ENCODE measurements at places on chromosomes 6 and 20.

DNA sequence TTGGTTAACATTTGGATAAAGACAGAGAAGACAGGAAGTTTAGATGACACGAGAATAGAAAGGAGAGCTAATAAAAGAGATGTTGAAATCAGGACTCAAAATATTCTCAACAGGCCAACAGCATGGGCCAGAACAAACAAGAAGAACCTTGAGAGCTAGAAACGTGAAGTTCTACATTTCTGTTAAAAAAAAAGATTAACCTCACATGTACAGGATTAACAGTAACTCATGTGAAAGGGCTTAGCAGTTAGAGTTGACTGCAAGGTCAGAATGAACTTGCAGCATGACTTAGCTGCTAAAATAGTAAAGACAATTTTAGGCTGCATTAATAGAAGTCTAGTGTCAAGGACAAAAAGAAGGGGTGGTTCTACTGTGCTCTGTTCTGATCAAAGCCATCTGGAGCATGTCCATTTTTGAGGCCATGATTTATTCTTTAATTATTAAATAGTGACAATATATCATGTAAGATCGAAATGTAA lies 331.1 kb upstream of the HSF2 start:
- no peak for DNase-seq

DNA sequence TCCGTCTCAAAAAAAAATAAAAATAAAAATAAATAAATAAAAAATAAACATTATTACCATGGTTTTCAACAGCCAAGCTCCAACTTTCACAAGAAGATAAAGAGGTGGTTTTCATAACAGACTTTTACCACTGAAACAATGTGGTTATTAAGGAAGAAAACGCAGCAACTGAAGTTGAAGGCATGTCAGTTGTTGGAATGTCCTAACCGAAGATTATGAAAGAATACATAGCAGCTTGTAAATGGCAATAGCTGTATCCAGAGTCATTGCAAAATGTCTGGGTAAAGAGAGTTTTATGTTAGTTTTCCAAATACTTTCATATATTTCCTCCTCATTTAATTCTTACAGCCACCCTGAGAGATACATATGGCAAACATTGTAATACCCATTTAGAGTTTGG lies 161.6 kb upstream of the MARCKS start:
- no peak for DNase-seq

DNA sequence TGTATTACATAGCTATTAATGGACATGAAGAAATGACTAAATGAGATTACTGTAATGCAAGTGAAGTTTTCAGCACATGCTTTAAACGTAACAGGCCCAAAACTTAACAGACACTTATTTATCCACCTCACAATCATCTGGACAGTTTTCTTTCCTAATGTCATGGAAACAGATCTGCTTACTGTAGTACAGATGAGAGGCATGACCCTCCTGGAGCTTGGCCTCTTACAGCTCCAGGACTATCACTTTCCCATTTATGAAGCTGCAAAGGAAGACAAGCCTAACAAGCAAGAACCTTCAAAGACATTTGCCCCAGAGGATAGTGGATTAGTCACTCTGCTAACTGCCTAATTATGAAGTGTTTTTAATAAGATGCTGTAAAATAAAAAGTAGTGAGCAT lies 419.3 kb downstream of the PHF3 start:
- DNase-seq: no peak

DNA sequence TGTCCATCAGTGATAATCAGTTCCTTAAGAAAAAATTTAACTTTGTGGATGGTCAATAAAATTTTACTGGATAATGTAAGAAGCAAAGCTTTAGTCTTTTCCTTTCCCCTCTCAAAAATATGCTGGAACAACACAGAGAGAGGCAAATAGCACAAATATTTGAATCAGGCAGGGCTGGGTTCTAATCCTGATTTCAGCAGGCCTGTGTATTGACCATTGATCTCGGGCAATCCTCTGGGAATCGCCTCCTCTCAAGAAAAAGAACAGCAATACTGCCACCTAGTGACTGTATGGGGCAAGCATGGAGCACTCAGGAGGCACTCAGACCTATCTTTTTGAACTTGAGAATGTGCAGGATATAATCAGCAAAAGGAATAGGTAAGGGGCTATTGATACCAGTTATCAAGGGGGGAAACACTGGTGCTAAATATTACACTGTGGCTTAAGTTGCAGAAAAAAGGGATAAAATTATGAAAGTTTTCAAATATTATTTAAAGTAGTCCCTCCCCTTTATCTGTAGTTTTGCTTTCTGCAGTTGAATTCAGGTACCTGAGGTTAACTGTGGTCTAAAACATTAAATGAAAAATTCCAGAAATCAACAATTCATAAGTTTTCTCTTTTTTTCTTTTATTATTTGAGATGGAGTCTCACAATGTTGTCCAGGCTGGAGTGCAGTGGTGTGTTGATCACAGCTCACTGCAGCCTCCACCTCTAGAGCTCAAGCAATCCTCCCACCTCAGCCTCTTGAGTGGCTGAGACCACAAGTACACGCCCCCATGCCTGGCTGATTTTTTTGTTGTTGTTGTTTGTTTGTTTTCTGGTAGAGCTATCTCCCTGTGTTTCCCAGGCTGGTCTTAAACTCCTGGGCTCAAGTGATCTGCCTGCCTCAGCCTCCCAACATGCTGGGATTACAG lies 91.8 kb upstream of the NHSL1 start:
- no peak for DNase-seq

DNA sequence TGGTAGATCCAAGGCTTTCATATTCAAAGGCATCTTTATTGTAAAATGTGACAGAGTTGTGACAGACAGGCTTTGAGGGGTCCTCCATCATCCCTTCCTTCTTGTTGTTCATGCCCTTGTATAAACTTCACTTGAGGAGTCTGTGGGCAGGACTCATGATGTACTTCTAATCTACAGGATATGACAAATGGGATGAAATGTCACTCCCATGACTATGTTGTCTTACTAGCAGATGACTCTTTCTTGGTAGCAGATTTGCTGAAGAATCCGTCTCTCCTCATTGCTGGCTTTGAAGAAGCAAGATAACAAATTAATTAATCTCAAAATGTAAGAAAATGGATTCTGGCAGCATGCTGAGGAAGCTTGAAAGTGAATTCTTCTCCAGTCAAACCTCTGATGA lies 566.1 kb downstream of the TFAP2B start:
- no peak for DNase-seq

GRCh38 chr6:158311193-158311592 lies 1.1 kb upstream of the TULP4 start:
- no peak for DNase-seq

DNA sequence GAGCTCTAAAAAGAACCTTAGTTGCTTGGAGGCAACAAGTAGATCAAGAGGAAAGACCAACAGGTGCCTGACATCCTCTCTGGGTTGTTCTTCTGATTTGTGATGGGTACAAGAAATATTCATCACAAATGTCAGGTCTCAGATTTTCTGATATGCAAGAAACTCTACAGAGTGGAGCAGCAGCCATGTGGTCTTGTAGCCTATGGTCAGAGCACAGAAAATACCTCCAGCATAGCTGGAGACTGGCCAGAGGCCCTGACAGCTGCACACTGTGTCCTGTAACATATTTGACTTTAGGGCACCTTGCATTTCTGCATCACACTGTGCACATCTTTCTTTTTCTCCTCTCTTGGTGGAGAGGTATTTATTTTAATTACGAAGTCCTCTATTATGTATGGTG lies 116.3 kb downstream of the GMPR start:
- no peak for DNase-seq

DNA sequence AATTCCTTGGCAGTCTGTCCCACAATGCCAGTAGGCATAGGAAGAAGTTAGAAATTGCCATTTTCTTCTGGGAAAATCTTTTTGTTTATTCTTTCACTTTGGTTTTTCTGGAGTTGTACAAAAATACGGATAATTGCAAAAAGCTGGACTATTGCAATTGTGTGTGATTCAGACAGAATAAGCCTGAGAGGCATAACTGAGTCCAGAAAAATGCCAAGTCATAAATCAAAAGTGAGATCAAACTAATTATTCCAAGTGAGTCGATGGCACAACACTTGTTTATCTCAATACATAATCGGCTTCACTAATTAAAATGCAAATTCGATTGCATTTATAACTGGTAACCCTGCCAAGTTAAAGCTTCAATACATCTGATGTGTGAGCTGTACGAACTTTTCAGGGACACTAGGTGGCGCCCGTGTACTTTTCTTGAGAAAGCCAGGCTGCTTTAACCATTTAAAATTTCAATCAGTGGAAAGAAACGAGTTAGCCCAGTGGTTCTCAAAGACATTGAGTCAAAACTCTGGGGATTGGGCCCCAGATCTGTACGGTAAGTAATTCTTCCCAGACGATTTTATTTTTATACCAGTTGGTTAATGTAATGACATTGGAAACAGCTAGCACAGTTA lies 102.6 kb downstream of the LAMP5 start:
- no peak for DNase-seq

DNA sequence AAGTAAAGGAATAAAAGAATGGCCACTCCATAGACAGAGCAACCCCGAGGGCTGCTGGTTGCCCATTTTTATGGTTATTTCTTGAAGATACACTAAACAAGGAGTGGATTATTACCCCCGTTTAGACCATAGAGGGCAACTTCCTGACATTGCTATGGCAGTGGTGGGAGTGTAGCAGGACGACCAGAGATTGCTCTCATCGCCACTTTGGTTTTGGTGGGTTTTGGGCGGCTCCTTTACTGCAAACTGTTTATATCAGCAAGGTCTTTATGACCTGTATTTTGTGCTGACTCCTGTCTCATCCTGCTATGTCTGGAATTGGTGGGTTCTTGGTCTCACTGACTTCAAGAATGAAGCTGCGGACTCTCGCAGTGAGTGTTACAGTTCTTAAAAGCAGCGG lies 78.7 kb downstream of the C6orf52 start:
- DNase-seq: no peak

DNA sequence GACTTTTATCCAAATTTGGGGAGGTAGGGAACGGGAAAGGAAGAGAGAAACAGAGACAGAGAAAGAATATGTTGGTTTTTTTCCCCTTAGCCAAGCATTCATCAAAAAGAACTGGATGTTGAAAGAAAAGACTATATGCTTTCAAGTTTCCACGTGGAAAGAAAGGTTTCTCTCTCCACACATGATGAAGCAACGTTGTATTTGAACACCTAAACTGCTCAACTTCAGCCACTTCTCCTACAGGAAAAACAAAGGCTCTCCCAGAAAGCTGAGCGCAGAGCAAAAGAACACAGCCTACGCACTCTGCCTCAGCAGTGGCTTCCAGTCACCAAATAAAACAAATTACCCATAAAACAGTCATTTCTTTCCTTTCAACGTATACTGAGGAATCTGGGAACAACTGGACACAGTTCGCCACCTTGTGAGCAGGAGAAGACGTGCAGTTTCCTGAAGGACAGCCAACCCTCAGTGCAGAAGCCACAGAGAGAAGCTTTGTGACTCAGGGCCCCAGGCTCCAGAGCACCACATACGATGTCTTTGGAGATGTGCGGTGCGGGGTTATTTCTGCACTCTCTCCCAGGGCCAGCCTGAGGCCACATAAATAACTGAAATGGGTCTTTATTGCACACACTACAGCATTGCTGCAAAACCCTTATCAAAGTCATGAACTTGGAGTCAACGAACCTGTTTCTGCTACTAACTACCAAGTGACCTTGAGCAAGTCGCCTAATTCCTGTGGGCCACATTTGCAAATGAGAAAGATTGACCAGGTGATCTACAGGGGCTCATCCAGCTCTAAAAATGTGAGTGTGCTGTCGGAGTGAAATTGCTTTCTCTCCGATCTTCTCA lies 10.1 kb downstream of the IL17F start:
- DNase-seq: no peak

DNA sequence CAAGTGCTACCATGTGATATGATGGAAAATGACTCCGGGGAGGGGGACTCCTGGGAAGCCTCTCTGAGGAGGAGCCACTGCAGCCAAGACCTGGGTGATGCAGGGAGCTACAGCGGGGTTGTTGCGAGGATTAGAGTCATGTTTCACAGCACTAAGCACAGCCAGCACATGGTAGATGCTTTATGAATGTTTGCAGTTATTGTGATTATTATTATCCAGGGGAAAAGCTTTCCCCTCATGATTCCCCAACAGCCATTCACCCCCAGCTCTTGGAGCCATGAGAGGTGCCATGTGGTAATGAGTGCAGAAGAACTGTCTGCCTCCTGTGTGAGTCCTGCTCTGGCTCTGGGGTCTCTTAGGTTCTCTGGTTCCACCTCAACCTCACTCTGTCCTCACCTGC lies 39.9 kb downstream of the RSPO4 start:
- DNase-seq: no peak

- no peak for DNase-seq
Measured at GRCh38 chr6:129046526-129046925, 163.6 kb downstream of the LAMA2 start.

- no peak for DNase-seq
Measured at GRCh38 chr6:25013246-25013645, 77.5 kb upstream of the RIPOR2 start.

DNA sequence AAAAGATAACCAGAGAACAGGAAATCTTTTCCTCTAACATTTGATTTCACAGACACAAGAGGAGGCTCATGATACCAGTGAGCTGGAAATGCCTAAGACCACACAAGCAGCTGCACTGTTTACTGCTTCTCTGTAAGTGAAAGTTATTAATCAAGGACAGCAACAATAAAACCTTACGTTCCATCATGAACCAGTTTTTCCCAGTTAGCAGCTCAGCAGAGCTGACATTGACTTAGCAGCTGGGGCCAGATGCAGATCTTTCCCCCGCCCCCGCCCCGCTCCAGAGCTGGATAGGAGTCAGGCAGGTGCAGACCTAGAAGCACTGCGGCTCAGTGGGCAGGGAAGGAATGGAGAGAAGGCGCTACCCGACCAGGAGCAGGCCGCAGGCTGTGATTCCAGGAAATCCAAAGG lies 275.2 kb downstream of the GMDS start:
- DNase-seq: no peak

DNA sequence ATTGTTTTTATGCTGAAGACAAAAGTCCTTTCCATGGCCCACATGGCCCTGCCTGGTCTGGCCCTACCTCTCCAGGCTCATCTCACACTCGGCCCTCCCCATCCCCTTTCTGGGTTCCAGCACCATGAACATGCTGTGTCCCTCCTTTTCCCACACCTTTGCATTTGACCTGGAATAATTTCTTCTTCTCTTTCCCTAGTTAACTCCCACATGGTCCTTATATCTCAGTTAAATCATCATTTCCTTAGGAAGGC lies 38.9 kb downstream of the PIGU start:
- DNase-seq: no peak

- DNase-seq: no peak
Measured at GRCh38 chr6:10621213-10621612, 73.2 kb downstream of the C6orf52 start.

GRCh38 chr6:147695819-147696218 lies 187.3 kb downstream of the SAMD5 start:
- no peak for DNase-seq

GRCh38 chr6:158764926-158765325 lies 54.2 kb downstream of the EZR start:
- DNase-seq: no peak

GRCh38 chr20:16654858-16655535 lies 74.8 kb upstream of the SNRPB2 start:
- DNase-seq: no peak
